ENCODE measurements at places on chromosomes 11 and 22.

GRCh38 chr11:12212821-12213185 lies 102.4 kb downstream of the MICAL2 start:
- DNase-seq: no peak

- no peak for DNase-seq
Measured at GRCh38 chr11:43818220-43818619, 62.4 kb upstream of the ALKBH3 start.

DNA sequence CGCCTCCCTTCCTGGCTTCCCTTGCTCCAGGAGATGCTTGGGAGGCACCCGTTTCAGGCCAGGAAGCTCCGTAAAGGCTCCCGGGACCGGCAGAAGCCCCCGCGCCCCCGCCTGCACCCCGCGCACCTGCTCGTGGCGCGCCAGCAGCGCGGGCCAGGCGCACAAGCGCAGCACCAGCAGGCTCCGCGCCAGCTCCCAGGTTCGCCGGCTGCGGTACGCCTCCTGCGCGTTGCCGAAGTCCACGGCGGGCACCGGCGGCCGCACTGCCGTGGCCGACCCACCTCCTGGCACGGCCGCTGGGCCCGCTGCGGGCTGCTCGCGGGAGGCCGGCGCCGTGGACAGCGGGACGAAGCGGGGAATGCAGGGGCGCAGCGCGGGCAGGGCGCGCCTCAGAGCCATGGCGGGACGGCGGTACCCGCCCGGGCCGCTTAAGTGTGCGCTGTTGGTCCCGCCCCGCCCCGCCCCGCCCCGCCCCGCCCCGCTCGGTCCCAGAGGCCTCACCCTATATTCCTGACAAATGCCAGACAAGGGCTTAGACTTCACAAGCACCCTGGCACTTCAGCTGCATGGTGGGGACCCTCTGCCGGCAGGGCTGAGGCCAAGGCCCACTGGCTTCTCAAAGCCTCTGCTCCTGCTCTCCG lies at the start of gene PRODH:
Gene PRODH (minus strand): TSS at position 405 of the 641 bp plus-strand sequence. CDS start 6 bp downstream, at position 399.
- DNase-seq: no peak

- no peak for DNase-seq
Measured at GRCh38 chr11:30381879-30382278, 59.0 kb downstream of the ARL14EP start.

- DNase-seq: peak; percentile 46
Measured at GRCh38 chr11:110356762-110357671, 60.6 kb upstream of the RDX start.

DNA sequence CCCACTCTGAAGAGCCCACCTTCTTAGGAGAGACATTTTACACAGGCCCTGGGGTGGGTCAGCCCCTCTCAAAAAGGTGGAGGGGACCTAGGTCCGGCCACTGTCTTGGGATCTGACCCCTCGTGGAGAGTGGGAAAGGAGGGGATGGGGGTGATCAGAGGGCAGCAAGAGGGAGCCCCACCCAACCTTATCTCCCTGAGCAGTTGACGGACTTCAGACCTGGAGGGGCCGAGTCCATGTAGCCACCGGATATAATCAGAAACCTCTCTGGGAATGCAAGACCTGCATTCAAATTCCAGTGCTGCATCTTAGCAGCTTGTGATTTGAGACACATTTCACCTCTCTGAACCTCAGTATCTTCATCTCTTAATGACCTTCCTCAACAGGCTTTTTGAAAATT lies 44.0 kb downstream of the TP53I11 start:
- no peak for DNase-seq

GRCh38 chr22:35124691-35125219 lies 58.8 kb downstream of the ISX start:
- no peak for DNase-seq

DNA sequence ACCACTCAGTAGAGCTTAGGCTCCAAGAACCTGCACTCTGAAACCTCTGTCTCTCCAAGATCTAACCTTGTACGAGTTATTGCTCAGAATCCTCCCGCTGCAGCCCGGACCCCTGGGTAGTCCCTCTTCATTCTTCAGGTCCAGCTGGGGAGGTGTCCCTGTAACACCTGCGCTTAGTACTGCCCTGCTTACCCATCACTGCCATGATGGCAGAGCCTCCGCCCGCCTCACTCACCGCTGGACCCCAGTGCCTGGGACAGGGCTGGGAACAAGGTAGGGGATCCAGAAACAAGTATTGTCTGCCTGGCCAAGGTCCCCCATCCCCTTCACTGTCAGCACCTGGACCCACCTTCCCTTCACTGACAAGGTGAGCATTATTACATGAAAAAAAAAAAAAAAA lies 50.3 kb downstream of the THAP12 start:
- no peak for DNase-seq

DNA sequence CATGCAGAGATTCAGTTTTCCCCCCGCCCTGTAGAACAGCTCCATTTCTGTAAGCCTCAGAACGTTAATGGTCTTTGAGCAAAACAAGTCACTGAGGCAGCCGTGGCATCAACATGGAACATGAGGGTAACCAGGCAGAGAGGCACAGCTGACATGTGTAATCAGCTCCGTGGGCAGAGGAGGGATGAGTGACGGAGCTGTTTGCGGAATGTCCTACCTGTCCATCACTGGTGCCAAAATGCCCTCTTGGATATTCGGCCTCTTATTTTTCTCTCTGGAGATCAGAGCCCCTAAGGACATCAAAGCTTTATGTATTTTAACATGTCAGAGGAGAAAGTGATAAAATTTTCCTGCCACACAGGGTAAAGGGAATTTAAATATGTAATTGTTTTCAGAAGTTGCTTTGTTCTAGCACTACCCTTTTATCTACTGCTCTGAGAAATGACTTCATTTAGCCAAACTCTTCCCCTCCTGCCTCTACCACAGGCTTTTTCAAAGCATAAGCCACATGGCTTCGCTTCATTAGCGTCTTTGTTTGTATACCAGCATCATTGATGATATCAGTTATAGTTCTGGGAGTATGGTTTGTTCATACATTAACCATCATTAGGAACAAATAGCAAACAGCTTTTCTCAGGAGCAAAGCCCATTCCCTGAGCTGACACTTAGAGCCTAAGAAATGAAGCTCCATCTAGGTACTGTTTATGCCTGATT lies 32.9 kb downstream of the C11orf71 start:
- no peak for DNase-seq

- DNase-seq: no peak
Measured at GRCh38 chr11:122486793-122487495, 168.6 kb upstream of the UBASH3B start.

GRCh38 chr11:76380159-76380976 lies 564 bp downstream of the THAP12 start:
- DNase-seq: no peak

DNA sequence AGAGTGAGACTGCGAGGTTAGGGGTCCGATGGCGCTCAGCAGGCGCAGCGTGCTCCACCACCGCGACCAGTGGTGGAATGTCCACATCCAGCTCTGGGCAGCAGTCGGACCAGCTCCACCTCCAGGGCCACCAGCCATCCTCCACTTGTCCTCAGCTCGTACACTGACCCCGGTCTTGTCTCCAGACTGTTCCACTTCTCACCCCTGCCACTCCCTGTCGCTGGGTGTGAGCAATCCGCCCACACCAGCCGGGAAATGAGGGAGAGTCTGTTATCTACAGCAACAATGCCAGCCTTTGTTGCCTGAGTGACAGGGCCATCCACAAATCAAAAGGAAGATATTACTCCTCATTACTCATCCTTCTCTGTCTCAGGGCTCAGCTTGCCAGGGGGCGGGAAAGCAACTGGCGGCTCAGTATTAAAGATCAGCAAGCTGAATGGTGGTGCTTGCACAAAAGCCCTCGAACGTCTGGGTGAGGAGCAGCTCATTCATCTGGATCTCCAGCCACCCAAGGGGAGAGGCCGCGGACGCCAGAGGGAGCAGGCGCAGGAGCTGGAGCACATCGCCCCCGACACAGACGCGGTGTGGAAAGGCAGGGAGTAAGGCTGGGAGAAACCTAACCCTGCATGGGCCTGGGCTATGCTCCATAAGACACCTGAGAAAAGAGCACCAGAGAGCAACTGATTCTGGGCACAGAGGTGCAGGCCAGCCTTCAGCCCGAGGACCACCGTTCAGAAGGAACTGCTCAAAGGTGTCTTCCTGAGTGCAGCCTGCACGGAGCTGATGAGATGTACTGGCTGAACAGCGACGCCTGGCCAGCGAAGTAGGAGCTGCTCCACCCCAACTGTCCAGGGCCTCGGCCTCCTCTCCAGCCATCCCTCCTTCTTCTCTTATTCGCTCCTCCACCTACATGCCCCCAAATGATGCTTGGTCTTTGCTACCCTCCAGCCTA lies 21.9 kb downstream of the IGSF9B start:
- peak; percentile 19 for DNase-seq

- DNase-seq: no peak
Measured at GRCh38 chr22:28743852-28744251, 2.0 kb downstream of the HSCB start.

DNA sequence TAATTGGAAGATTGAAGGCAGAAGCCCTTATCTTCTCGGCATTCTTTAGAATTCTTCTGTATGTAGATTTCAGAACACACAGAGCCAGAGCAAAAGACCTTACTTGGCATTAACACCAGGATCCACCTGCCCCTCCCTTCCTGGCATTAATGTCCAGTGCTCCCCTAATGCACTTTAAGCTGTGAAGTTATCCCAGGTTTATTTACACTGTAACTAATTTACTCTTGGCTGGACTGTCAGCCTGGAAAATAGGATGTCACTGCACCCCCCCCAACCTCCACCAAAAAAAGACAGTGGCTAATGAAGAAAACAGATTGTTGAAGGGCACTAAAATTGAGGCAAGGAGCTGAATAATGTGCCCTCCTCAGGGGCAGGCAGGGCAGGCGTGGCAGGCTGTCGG lies 30.1 kb downstream of the TIMP3 start:
- DNase-seq: no peak

DNA sequence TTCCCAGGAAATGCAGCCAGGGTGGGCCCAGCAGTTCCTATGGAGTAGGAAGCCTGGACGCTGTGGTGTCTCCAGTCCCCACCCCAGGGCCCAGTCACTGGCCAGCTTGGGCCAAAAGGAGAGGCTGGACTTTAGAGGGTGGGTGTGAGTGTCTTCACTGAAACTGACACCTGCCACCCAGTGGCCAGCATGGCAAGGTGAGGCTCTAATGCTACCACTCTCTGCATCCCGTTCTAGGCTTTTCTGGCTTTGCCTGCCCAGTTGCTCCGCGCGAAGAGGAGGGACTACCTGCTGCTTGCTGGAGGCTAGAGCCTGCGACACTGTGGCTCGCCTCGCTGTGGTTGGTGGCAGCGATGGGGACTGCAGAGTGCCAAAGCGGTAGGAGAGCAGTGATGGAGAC lies 35.4 kb downstream of the C22orf42 start:
- DNase-seq: no peak

All from fibroblast of upper back skin (primary cell).